ENCODE measurements at places on chromosomes 4 and X.

DNA sequence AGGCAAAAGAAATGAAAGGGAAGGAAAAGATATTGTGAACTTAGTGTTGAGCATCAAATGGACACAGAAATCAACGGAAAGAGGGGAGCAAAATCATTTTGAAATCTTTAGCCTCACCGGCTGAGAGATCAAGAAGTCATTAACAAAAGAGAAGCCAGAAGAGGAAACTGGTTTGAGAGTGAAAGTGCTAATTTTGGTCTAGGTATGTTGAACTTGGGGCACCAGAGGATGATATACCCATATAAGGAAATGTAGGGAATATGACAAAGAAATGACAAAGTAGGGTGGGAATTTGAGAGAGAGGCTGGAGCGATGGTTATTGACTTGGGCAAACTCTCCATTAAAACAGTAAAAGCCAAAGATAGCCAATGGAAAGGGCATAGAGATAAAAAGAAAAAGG lies 183.4 kb upstream of the ATOH1 start:
- no peak for DNase-seq

DNA sequence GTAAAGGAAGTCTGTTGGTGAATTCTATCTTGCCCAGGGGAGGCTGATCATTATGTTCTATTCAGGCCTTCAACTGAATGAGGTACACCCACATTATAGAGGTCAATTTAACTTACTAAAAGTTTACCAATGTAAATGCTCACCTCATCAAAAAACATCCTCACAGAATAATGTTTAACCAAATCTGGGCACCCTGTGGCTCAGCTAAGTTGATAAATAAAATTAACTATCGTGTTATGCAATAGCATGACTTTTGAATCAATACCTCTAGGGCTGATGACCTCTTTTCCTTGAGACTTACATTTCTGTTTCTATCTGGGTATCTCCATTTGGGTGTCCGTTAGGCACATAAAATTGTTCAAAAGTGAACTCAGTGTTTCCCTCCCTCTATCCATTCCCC lies 203.1 kb downstream of the TEX13C start:
- no peak for DNase-seq

DNA sequence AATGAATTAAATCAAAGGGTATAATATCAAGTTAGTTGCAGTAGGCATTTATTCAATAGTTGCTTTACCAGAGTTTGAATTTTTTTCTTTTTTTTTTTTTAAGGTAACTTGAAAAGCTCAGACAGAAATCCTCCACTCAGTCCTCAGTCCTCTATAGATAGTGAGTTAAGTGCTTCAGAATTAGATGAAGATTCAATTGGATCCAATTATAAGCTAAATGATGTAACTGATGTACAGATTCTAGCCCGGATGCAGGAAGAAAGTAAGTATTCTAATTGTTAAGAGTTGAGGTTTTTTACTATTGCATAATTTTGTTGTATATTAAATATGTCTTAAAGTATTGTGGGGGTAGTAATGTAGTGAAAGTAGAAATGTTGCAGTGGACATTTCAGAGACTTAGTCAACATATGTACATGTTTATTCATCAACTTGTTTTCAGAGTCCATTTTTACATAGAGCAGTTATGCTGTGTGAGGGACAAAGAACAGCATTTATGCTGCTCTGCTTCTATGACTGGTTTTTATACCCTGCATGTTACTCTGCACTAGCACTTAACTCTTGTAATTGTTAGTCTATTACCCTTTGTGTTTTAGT lies 38.4 kb downstream of the SLAIN2 start:
- no peak for DNase-seq

DNA sequence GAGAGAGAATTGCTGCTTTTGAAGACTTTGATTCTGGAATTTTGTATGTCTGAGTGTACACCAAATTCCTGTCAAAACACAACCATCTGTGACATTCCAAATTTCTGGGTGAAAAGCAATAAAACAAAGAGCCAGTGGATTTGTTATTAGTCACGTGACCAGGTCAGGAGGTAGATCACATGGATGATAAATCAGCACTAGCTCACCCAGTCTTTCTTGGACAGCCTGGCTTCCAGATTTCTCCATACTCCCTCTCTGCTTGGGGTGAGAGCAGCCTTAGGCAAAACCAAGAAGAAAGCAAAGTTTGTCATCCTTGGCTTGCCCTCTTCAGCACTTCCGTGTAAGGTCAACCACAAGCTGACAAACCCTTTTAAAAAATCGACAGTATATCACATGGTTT lies 194.2 kb downstream of the CLCN4 start:
- DNase-seq: no peak

DNA sequence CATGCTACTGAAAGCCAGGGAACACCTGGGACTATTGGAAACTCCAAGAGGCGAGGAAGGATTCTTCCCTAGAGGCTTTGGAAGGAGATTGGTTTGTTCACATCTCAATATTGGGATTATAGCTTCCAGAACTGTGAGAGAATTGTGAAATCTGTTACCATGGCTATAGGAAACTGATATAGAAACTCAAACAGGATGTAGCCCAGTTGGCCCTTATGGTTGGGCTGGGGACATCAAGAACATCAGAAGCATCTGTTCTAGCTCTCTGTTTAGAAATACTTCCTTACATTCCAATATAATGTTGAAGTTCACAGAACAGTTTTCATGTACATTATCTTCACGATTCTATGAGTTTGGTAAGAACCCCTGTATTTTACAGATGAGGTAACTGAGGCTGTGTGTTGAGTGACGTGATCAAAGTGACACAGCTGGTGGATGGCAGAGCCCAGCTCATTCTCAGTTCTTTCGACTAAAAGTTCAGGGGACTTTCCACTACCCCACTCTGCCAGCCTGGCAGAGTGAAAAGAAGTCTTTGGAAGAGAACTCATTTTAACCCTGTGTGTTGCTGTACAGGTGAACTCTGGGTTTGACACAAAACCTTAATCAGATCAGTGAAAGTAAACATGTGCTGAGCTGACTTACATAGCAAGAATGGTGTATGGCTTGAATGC lies 183.0 kb downstream of the GBA3 start:
- no peak for DNase-seq

GRCh38 chr4:8497762-8498161 lies 57.2 kb downstream of the TRMT44 start:
- DNase-seq: no peak

GRCh38 chr4:25743971-25744370 lies 88.3 kb downstream of the SLC34A2 start:
- DNase-seq: no peak

DNA sequence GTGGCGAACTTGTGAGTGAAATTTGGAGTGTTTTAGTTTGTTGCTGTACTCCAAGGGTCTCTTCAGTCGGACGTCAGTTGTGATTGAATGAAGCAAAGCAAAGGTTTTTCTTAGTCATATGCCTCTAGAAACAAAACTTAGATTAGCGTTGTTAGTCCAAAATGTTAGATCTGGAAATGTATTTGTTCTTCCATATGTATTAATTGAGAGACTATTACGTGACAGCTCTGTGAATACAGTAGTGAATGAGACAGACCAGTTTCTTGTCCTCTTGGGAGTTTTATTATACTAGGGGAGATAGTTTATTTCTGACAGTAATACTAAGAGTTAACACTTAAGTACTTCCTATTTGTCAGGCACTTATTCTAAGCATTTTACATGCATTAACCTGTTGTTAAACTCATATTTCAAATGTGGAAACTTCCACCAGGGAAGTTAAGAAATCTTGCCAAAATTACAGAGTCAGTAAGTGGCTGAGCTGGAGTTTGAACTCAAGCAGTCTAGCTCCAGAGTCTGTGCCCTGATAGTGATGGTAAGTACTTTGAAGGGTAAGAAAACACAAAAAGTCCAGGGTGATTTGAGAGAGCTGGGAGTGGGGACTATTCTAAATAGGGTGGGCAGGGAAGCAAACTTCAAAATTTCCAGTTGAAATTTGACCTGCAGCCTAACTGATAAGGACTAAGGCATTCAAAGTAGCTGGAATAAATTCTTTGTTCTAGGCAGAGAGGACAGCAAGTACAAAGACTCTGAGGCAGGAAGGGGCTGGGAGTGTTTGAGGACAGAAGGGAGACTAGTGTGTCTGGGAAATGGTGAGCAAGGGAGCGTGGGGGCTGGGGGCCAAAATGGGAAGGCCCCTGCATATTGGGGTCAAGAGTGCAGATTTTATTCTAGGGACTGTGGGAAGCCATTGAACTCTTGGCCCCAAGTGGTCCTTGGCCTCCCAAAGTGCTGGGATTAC lies 17.0 kb downstream of the ADD1 start:
- no peak for DNase-seq

DNA sequence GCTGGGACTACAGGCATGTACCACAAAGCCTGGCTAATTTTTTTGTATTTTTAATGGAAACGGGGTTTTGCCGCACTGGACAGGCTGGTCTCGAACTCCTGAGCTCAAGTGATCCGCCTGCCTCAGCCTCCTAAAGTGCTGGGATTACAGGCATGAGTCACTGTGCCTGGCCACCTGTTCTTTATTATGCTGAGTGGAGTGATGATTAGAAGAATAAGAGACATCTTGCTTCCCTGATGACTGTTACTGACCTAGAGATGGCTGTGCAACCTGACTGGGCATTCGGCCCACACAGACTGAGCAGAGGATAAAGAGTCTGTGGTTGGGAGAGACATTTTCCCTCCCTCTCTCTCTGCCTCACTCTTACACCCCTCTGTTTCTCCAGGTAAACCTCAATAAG lies 56.7 kb downstream of the SPINK2 start:
- no peak for DNase-seq

DNA sequence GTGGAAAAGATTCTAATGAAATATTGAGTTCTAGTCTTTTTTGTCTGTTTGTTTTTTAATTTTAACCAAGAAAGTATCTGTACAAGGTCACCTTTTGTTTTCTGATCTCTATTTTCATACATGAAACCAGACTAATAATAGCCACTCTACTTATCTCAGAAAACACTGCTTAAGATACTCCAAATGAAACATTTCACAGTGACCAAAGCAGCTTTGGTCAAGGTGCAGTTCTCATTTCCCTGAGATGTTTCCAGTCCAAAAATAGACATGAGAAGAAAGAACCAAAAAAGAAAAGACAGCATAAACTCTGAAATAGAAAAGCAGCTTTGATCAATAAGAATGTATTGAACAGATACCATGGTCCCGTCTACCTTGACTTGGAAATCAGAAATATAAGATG lies 782.8 kb downstream of the RAB28 start:
- no peak for DNase-seq

GRCh38 chrX:30893206-30893605 lies 4.2 kb upstream of the TAB3 start:
- DNase-seq: no peak

All from stimulated activated CD4-positive, alpha-beta T cell treated with anti-CD3 and anti-CD28 coated beads, Interleukin-12 subunit alpha, Interleukin-12 subunit beta, amount 100 ng/mL, for 48 hours (primary cell).